ENCODE measurements at places on chromosomes 7 and 10.

DNA sequence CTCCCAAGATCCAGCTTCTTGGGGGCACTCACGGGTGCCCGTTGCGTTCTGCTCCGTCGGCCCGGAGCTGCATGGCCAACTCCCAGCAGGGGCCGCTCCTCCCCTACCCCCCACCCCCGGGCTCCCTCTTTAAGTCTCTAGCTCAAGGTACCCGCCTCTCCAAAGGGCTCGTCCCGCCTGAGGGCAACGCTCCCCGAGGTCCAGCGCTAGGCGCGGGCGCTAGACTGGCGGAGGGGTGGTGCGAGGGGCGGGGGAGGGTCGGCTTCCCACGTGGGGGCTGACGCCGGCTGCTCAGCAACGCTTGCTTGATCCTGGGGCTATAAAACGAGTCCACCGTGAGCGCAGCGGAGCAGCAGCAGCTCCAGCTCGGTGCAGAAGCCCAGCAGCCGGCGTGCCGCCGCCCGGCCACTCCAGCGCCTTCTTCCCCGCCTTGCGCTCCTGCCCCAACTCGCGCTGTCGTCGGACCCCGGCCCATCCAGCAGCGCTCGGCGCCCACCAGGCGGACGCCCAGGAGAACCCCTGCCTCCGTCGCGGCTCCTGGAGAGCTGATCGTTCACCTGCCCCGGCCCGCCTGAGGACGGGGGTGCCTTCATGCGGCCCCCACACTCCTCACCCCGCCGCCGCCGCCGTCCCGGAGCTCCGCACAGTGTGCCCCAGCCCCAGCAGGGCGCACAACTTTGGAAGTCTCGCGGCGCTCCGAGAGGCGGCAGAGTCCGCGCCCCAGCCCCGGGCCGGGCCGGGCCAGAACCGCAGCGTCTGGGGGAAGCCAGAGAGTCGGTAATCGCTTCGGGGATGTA, at the start of gene ADRA2A:
ADRA2A (plus strand) TSS at position 348 of the 797 bp plus-strand sequence. CDS start 968 bp downstream, outside the sequence.
- peak; percentile 16 for DNase-seq

DNA sequence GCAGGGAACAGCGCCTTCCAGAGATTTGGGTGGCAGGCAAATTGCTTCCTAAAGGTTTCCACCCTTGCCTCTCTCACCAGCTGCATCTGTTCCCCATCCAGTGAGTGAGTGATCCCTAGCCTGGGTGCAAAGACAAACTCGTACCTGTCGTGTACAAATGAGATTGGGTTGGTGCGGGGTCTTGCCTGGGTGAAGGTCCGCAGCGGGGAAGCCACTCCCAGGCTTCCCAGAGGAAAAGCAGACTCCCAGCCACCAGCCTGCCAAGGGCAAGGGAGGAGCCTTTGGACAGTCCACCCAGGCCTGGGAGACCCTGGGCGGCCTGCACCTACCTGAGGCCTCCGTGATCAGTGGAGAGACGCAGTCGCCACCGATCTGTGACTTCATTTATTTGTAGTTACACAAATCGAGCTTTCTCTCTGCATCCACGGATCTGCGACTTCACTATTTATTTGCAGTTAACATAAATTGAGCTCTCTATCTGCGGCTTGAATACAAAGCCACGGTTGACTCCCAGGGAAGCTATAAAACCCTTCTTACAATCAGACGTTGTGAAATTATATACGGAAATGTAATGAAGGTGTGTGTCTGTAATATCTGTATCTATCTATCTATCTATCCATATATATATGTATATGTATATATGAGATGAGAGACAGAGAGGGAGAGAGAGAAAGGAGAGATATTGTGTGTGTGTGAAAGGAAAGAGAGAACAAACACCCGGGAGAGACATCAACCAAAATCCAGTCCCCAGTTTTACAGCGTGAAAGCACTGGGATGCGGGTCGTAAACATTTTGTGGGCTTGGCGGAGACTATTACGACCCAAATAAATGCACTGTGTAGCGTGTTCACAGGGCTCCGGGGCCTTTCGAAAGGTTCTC, 3.0 kb upstream of the HOXA7 start:
- no peak for DNase-seq

GRCh38 chr10:10526846-10527245, 490.8 kb upstream of the CELF2 start:
- no peak for DNase-seq

- no peak for DNase-seq
Observed at GRCh38 chr10:43254881-43255633, 11.8 kb downstream of the RASGEF1A start.

DNA sequence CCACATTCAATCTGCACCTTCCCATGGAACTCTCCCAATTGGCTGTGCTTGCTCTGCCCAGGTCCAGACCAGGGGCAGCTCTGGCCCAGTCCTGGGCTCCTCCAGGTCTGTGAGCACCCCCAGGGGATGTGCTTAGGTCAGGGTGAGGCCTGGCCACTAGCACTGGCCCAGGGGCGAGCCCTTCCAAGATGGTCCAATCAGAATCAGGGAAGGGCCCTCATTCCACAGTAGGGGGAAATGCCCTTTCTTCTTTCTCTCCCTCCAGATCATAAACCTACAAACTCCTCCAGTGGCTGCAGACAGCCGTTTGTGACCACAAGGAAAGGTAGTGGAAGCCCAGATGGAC, 157.0 kb downstream of the PRKAG2 start:
- no peak for DNase-seq

DNA sequence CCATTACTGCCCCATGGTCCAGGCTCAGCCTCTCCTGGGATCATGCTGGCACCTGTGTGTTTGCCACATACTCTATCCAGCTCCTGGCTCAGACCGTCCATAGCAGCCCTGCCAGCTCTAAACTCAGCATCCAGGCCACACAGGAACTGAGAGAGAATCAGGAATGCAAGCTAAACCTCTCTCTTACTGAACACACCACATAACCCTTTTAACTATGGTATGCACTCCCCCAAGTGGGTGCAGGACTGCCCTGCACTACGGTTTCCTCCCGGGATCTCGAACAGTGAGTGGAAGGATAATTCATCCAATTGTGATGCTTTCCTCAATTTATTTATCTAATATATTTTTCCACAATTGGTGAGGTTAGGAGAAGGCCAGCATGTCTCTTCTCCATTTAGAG, 17.1 kb upstream of the ZNF800 start:
- no peak for DNase-seq

- DNase-seq, result peak; percentile 69
Observed at GRCh38 chr7:112905950-112906349, 115.8 kb upstream of the TMEM168 start.

- peak; percentile 72 for DNase-seq
Observed at GRCh38 chr7:151110941-151111645, 24.8 kb downstream of the AGAP3 start.

DNA sequence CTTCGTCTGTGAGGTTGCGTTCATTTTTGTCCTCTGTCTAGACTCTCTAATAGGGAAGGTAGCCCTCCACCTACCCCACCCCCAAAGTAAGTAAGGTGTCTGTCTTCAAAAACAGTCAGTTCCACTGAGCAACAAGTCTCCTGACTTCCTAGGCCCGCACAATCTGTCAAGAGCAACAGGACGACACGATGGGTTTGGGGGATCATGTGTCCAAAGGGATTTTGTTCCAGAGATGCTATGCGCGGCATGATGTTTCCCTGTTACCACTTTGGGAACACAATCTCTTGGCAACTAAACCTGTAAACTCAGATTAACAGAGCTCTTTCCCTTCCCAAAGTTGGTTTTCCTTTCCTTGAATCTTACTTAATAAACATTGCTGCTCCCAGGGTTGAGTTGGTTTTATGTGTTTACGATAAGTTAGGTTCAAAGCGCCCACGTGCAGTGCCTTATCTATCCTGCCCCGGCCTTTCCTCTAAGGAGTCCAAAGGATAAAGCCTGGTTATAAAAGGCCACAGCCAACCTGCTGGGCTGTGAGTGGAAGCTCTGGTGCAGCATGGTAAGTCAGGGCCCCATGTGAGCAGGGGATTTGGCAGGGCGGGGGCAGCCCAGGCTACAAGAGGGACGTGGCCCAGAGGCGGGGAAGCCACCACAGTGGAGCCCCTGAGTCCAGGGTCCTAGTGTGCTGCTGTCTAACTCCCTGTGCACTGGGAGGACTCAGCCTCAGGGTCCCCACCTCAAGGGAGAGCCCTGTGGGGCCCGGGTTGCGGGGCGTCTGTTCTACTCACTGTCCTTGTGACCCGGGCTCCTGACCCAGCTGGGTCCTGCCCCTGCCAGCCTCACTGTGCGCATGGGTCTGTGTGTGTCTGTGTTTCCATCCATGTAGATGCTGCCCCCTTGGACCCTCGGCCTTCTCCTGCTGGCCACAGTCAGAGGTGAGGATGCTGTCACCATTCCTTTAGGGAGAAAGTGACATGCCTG, at the start of gene PNLIPRP2:
PNLIPRP2 (plus strand) TSS at position 531 of the 978 bp plus-strand sequence.
- no peak for DNase-seq

GRCh38 chr10:14595526-14596182, 179.0 kb downstream of the FAM107B start:
- DNase-seq, result no peak

DNA sequence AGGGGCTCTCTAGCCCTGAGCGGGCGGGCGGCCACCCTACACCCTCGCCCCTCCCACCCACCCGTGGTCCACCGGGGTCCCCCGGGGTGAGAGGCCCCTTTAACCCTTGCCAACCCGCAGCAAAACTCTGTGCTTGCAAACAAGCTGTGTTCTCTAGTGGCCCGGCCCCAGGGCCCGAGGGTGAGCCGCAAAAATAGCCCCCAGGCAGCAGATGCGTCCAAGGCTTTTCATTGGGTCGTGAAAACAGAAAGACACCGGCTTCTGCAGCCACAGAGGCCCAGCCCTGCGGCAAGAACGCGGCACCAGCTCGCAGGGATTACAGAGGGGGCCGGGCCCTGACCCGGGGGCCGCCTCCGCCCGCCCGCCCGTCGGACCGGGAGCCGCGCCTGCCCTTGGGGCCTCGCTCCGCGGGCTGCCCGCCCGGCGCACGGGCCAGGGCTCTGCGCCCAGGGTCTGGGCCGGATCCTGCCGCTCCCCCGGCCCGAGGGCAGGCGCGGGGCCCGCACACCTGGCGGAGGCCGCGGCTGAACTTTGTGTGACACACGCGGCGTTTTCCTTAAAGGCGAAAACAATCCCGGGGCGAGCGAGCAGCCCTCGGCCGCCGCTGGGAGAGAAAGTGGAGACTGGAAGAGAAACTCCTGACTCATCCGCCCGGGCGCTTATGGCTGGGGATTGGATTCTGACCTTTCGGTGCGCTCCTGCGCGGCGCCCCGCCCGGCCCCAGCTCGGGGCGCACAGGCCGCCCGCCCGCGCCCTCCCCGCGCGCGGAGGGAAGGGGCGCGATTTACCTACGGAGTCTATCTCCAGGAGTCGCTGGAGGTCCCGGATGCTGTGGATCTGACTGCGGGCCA, 2.8 kb downstream of the PDGFA start:
- peak; percentile 59 for DNase-seq

- no peak for DNase-seq
Observed at GRCh38 chr7:37054624-37055241, 330.4 kb upstream of the AOAH start.

GRCh38 chr7:138407792-138408191, 52.3 kb upstream of the TRIM24 start:
- no peak for DNase-seq

GRCh38 chr10:74120911-74121310, 29.7 kb downstream of the AP3M1 start:
- no peak for DNase-seq

DNA sequence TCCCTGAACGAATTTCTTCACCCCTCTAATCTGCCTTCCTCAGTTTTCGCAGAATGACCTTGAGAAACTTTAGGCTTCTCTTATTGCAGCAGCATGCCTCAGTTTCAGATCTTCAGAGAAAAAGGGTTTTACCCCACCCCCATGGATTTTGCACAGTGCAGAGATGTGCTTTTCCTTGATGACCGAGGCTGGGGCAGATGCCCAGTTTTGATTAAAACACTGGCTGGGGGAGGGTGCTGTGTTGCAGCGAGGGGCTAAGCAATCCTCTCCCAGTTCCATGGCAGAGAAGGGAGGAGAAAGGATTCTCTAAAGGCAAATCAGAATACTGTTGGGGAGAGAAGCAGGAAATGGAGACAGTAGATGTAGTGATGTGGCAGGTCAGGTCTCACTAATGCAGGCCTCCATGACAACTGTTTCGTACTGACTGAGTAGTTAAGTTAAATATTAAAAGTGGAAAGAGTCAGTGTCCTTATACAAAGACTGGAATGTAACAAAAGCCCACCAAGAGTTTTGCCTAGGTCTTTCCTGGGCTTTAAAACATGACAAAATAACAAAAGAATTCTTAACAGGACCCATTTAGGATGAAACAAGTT, 50.8 kb upstream of the PDZD8 start:
- no peak for DNase-seq

DNA sequence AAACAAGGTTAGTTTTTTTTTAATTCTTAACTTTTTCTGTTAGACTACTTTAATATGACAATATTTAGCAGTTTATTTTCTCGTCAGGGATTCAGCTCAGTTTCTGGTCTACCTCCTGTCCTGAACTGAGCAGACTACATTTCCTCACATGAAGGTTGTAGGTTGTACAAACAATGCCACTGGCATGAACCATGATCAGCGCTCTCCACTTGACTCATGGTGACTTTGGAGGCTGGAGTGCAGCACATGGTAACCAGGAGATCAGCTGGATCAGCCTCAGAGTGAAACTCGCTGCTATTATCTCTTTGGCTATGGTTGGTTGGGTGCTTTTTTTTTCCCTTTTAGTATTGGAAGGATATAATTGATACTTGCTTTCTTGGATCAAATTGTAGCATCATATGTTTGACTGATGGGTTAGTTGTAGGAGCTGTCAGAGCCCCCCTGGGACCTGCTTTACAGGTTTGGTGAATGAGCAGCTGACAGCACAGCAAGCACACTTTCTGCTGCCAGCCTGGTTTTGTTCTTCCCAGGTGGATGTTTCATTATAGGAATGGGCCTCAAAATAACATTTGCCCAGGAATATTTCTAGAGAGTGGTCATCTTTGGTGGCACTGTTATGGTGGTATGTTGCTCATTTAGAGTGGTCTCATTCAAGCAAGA, 556.4 kb downstream of the AUTS2 start:
- DNase-seq, result no peak

DNA sequence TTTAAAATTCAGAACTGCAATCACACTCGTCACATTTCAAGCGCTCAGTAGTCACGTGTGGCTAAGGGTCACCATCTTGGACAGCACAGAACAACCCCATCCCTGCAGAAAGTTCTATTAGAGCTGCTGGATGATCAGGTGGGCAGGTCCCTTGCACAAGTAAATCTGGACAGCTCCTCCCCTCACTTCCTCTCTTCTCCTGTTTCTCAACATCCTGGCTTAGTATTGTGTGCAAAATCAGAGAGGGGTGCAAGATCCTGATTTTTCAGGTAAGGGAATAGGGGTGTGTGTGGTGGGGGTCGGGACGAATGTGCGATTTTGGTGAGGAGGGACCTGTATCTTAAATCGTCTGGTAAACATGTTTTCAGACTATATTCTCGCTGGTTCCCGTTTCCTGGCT, at the start of gene GIMAP4:
GIMAP4 (plus strand) TSS at position 222 of the 400 bp plus-strand sequence. CDS start 2,512 bp downstream, outside the sequence.
- DNase-seq, result peak; percentile 65
